ENCODE measurements at places on chromosomes 6 and 20. TPM values are rescaled to one million over a fixed set of nuclear protein-coding genes. Genes with fewer than 3 reads are reported as not detected.

HLA-DQB2 gene
- total RNA-seq: not detected

C6orf141 gene
- total RNA-seq: 2.3 TPM

VSX1 gene
- not detected for total RNA-seq

BPI gene
- total RNA-seq: 0.21 TPM

TSHZ2 gene
- total RNA-seq: 11.8 TPM

LST1 gene
- total RNA-seq: 1.5 TPM

IPCEF1 gene
- 1.0 TPM for total RNA-seq

OARD1 gene
- 8.3 TPM for total RNA-seq

CGA gene
- 1.9 TPM for total RNA-seq

GMPR gene
- 50.2 TPM for total RNA-seq

MOCS3 gene
- total RNA-seq: 4.7 TPM

DNA sequence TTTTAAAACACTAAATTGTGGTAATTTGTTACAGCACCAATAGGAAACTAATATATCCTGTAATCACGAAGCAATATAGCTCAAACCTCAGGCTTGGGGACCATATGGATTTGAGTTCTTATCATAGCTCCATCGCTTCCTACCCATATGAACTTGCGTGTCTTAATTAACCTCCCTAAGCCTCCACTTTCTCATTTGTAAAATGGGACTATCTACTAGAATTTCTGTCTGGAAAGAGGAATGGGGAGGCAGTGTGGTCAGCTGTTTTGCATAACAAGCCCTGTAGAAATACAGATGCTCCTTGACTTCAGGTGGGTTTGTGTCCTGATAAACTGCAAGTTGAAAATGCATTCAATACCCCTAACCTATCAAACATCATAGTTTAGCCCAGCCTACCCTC lies 17.1 kb downstream of the HLA-DOB start:
- no peak for DNase-seq

DNA sequence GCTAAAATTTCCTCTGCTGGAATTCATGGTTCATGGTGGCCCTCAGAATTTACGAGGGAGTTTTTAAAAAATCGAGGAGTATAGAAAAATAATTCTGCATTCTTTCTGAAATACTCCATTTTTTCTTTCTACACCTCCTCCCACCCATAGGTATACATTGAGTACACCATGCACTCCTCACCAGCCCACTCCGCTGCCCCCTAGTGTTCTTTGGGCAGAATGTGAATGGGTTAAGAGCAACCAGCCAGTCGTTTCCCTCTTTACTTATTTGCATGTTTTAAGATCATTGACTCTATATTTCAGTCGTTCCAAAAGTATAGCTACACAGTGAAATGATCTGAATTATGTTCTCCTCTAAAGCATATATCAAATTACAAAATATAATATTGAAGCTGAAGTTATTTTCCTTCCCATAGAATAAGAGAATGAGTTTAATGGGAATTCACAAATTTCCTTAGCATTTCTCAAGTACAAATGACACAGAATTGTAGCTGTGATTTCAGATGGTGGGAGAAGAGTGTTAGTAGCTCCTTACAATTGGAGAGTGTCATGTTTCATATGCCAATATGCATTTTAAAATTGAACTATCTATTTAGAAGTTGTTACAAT lies 977.7 kb upstream of the SLC35B3 start:
- peak; percentile 13 for DNase-seq

GRCh38 chr20:53033176-53033575 lies 61.0 kb downstream of the TSHZ2 start:
- no peak for DNase-seq

DNA sequence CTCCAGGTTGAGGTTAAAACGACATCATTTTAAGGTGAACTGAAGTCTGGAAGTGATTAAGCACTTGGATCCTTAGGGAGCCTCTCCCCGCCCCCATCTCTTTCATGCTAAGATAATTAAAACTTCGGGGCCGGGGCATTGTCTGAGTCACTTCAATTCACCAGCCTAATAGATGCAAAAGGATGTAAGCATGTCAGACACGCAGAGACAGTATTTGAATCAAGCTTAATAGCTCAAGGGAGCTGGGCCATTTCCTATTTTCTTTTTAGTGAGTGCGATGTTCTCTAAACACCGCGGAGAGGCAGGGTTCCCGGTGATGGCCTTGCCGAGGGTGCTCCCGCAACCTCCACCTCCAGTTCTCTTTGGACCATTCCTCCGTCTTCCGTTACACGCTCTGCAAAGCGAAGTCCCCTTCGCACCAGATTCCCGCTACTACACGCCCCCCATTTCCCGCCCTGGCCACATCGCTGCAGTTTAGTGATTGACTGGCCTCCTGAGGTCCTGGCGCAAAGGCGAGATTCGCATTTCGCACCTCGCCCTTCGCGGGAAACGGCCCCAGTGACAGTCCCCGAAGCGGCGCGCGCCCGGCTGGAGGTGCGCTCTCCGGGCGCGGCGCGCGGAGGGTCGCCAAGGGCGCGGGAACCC lies 516 bp upstream of the IRF4 start:
- DNase-seq: no peak

DNA sequence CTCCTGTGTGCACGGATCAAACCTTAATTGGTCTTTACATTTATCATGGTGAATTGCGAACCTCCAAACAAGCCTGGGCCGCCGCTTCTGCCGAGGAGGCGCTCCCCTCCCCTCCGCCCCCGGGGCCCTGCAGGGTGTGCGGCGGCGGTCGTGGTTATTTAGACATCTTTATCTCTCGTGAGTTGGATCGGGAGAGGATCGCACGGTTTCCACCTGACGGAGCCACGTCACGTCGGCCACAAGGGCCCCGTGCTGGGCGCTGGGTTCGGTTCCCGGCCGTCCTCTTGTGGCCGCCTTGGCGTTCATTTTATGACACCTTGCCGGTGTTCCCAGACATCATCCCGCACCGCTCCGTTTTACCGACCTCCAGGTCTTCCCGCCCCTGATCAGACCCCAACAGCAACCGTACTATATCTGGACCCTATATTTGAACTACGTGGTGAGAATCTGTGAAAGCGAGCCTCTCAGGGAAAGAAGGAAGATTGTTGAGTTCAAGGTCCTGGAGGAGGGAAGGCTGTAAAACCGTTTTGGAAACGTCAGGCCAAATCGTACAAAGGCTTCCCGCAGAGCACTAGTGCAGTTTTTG lies 1.3 kb upstream of the CNR1 start:
- DNase-seq: peak; percentile 11

DNA sequence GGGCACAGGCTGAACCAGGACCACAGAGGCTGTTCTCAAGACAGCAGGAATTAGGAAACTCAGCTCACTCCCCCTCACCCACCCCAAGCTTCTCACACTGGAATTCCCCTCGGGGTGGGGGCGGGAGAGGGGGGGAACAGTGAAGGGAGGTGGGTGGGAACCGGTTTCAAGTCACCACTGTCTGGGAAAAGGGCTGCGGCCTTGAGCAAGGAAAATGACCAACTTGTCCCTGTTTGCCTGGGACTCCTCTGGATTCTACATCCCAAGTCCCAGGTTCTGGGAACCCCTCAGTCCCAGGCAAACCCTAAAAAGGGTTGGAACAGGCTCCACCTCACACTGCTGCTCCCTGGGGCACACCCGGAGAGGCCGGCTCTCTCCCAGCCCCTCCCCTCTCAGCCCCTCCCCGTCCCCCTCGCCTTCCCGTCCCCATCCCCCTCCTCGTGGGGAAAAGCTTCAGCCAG lies 230.7 kb downstream of the TFAP2C start:
- peak; percentile 19 for DNase-seq

- DNase-seq: no peak
These were observed 14.3 kb downstream of the CRNKL1 start for GRCh38 chr20:20037960-20038359.

DNA sequence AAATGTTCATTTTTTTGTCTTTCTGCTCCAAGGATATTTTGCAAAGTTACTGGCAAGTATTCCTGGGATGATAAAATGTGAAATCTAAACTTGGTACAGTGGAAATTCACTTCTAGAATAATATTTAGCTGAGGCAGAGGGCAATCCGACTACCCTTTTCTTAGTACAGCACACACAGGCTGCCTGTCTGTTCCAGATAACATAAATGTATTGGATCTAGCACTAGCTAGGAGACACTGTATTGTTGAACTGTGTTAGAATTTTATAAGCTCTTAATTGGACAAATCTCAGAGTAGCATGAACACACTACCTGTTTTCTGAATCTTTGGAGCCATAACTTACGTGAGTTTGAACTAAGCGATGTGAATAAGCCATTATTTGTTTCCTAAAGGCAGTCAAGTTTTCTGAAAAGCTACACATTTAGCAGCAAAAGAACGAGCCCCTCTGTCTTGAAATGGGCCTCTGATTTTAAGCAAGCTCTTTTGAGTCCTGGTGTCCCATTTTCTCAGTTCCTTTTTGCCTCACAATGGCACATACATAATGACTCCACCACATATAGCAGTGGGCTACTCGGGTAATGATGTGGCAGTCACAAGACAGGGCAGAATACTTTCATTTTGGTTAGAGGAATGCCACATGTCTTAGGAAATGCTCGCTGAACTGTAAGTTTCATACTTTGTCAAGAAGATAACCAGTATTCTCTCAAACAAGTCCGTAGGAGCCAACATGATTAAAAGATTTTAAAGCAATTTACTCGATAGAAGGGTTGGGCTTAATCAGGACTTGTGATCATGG lies 116.5 kb upstream of the ESR1 start:
- DNase-seq: no peak

- DNase-seq: no peak
These were observed 140.5 kb upstream of the CST7 start for GRCh38 chr20:24808616-24809015.

DNA sequence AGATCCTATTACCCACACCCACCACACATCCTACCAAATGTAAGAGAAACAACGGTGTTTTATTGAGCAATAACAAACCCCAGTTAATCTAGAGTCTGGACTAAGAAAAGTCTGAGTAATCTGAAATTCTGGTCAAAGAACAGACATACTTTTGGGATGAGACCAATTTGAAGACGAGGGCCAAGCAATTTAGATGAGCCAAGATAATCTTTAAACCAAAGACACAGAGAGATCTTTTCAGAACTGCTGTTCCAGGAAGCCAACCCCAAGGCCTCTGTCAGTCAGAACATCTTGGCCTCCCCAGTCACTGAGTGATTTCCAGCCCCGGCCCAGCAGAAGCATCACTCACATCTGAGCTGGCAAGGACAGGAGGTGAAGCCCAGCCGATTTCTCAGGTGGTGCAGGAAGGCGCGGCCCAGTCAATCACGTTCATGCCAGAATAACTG lies 118.5 kb upstream of the SYNDIG1 start:
- no peak for DNase-seq

GRCh38 chr6:121403964-121404363 lies 31.5 kb upstream of the GJA1 start:
- no peak for DNase-seq

All from tongue (tissue), 3 donors.